ENCODE measurements at places on chromosomes 5 and 9.

GRCh38 chr5:74476819-74477453 lies 163.6 kb downstream of the ENC1 start:
- DNase-seq: no peak

DNA sequence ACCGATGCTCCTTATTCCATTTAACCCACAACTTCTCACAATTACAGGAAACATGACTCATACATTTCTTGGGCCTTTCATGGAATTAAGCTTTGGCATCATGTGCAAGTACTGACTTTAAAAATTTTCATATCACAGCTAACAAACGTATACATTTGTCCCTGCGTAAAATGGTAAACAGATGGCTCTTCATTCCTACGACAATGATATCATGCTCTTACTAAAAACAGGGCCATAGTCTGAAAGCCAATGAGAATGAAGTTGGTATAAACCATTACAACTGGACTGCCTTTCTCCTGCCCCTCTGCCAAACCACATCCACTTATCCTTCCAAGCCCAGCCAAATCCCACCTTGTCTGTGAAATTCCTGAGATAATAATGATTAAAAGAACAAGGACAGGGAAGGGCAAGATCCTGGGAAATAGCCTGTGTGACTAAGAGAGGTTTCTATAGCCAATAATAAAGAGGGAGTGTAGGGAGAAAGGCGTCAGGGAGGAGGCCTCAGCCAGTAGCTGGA lies 44.9 kb upstream of the ZNF366 start:
- no peak for DNase-seq

DNA sequence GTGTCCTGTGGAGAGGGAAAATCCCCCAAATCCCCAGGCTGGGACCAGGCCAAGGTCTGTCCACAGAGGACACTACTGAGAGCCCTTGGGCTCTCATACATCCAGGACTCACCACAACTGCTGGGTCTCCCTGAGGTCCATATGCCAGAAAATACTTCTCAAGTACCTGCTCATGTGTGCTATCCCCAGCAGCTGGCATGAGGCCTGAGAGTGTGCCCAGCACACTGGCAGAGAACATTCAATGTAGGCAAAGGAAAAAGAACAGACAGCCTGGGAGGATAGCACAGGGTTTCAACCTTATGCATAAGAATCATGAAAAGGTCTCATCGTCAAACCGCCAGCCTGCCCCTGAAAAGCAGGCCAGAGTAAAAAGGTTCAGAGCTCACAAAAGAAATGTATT lies 154.1 kb upstream of the TAS2R1 start:
- DNase-seq: no peak

DNA sequence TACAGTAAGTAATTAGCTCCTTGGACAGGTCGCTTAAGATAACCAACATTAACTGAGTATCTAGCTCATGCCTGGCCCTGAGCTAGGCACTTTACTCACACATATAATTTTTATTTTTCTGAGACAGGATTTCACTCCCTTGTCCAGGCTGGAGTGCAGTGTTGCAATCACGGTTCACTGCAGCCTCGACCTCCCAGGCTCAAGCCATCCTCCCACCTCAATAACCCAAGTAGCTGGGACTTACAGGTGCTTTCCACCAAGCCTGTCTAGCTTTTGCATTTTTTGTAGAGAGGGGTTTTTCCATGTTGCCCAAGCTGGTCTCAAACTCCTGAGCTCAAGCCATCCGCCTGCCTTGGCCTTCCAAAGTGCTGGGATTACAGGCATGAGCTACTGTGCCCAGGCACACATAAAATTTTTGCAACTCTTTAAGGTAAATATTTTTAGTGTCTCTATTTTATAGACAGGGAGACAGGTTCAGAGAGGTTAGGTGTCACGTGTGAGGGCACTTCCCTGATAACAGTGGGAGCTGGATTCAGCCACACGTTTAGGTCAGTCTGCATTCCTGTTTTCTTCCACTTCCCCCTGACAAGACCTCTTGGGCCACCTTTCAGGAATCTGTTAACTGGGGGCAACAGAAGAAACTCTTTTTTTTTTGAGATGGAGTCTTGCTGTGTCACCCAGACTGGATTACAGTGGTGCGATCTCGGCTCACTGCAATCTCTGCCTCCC lies 18.2 kb downstream of the HBEGF start:
- DNase-seq: no peak

DNA sequence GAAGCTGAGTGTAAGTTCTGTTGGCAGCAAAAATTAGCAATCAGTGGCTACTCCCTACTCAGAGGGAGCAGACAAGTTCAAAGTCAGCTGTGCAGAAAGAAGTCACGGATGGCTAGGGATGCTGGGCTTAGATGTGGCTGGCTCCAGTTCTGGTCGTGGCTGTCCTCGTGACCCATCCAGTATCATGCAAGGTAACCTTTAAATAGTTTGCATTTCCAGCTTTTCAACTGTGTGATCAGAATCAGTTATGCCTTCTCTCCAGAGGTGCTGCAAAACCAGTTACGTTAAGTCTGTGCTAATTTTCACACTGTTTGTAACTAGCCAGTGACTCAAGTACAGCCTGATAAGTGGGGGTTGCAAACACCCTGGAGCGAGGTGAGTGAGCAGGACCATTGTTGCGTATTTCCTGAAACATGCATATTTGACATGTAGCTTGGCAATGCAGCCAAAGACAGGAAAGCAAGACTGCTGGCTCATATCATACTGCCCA lies 302.4 kb downstream of the ATPSCKMT start:
- no peak for DNase-seq

DNA sequence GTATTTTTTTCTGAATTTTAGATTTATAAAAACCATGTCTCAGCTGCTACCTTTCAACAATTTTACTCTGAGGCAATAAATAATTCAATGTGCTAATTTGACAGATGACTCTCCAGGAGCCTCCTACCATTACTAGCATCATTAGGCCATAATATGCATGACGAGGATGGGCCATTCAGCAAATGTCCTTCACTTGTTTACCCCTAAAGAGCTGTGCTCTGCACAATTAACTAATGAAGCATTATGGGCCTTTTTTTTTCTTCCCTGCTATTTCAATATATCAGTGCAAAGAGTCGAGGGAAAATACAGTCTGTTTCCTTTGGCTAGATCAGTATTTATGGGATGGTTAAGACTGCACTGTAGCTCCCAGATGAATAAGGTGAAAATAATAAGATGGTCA lies 627.2 kb downstream of the ISL1 start:
- DNase-seq: no peak

DNA sequence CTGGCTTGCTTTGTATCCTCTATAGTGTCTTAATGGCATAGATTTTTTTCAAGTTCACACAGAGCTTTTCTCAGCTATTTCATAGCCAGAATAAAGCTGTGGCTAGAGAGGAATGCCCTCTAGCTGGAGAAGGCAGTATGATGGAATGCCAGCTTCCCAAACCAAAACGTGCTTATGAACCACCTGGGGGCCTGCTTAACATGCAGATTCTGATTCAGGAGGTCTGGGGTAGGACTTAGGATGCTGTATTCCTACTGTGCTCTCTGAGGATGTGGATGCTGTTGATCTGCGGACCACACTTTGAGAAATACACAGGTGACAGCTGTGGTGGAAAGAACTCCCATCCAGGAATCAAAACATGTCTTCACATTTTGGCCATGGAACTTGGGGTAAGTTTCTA lies 49.9 kb upstream of the DPYSL3 start:
- DNase-seq: no peak

All from stimulated activated CD4-positive, alpha-beta T cell treated with anti-CD3 and anti-CD28 coated beads, Interleukin-1b, Interleukin-23, amount 100 ng/mL, for 24 hours (primary cell).